Stimulated activated CD4-positive, alpha-beta T cell treated with anti-CD3 and anti-CD28 coated beads, Interleukin-2, amount 100 ng/mL, for 4 hours (primary cell): ENCODE measurements at places on chromosomes 16 and 17.
A peak's percentile ranks its signal among the peaks of the same experiment; 100 is the strongest.

- no peak for DNase-seq
Measured at GRCh38 chr16:85319208-85319983, 207.1 kb upstream of the CIBAR2 start.

- no peak for DNase-seq
Measured at GRCh38 chr16:10093576-10093975, 88.7 kb downstream of the GRIN2A start.

- DNase-seq, result no peak
Measured at GRCh38 chr17:17106756-17107155, 64.5 kb downstream of the MPRIP start.

GRCh38 chr16:67036323-67036741, 7.4 kb downstream of the CBFB start:
- DNase-seq, result no peak

DNA sequence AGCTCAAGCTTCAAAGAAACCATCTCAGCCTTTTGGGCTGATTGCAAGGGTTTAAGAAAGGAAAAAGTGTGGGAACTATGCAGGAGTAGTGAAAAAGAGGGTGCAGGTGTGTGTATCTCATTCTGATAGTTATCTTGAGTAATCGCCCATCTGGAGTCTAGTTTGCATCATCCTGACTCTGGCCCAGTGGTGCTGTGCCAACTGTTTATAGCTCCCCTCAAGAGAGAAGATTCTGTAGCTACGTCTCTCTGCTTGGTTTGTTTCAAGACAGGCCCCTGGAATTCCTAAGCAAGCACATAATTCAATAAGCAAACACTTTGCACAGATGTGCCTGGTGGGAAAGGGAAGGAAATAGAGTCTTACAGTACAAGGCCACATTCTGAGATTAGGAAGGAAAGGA, 144.4 kb downstream of the HAPSTR1 start:
- DNase-seq, result no peak

DNA sequence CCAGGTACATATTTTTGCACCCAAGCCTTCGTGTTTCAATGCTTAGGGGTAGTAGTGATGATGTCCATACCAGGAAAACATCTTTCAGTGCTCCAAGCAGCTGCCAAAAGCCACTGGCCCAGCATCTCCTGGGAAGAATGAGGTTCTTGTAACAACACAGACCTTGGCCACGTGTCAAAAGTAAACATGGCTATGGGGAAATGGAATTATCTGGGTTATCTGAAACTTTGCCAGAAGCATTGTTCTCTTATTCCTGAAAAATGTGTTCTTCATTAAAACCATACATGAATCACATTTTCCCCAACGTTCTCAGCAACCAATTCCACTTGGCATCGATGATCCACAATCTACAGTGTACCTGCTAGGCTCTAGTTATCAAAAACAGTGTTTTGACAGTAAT, 524.2 kb upstream of the EEF2KMT start:
- no peak for DNase-seq

DNA sequence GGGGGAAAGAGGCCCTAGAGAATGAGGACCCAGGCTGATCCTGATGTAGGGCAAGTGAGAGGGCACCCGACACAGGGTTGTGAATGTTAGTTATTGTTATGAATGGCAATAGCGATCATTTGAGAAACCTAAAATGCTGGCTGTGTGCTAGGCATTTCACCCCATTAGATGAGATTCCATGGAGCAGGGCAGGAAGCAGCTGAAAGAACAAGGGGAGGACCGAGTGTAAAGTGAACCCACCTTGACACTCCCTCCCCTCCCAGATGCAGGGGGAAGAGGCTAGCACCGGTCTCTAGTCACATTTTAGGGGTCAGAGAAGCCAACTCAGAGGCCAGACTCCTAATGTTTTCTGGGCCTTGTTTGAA, 553 bp upstream of the CORO6 start:
- DNase-seq, result no peak

- DNase-seq, result no peak
Measured at GRCh38 chr17:75430159-75430974, 24.9 kb upstream of the GRB2 start.

- no peak for DNase-seq
Measured at GRCh38 chr16:85682516-85682915, 6.2 kb downstream of the GINS2 start.

GRCh38 chr16:89050119-89050867, 43.4 kb upstream of the ACSF3 start:
- no peak for DNase-seq

- no peak for DNase-seq
Measured at GRCh38 chr16:1602285-1602684, 9.6 kb downstream of the IFT140 start.

- no peak for DNase-seq
Measured at GRCh38 chr17:691423-691822, 23.2 kb downstream of the VPS53 start.

DNA sequence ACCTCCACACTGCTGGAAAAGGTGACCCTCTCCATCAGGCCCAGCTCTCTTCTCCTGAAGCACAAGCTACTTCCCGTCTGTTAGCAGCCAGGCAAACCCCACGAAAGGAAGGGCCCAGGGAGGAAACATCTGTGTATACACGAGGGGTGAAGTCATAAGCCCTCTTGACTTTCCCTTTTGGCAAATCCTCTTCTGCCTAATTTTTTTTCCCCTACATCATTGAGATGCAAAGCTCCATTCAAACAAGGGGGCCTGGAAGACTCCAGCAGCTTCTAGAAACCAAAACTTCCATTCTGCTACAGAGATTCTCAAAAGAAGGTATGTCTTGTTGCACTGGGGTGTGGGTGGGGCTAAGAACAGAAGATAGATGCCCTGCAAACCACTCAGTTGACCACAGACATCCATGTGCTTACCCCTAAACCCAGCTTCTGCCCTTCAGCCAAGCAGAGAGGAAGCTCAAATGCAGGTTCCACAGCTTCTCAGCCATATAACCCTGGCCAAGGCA, 145.6 kb upstream of the RCVRN start:
- no peak for DNase-seq

DNA sequence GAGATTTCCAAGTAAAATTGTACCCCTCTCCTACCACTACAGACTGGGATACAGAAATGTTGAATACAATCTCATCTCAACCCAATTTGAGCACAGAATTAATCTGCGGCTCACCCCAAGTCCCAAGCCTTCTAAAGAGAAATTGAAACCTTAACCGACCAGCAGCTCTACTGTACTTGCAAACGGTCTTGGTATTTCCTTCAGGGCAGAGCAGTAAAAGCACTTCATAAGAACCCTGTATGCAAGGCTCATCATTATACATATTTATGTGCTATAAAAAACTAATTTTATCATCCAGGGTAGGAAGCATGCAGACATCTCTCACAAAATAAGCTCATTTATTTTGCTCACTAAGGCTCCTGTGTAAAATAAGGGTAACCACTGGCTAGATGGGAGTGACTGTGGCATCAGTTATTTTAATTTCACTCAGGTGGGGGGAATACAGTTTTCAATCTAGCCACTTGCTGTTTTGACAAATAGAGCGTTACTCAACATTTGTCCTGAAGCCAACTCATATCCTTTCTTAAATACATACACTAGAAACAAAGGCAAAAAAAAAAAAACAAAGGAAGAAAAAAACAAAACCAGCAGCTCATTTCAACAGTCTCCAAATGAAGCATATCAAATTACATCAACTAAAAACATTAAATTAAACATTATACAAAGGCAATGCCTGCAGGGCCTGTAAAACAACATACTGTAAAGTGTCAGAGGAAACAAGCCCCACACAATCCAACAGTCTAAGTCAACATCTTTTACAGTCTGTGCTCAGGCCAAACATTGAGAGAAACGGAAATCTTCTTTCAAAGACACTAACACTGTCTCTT, 65.0 kb downstream of the PARN start:
- no peak for DNase-seq

- DNase-seq, result no peak
Measured at GRCh38 chr17:72336026-72336803, 215.4 kb downstream of the SOX9 start.

DNA sequence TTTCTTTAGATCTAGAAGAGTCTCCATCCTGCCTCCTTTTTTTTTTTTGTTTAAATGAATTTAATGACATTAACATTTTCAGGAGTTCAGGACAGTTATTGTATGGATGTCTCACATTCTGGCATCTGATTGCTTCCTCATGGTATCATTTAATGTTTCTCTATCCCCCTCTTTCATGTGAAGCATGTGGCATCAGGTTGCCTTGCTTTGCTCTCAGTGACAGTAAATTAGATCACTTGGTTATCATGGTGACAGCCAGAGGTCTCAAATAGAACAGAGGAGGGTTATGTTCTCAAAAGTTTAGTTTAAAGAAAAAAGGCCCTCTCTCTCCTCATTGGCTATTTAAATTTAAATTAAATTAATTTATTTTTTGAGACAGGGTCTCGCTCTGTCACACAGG, 74.1 kb downstream of the WWP2 start:
- no peak for DNase-seq

DNA sequence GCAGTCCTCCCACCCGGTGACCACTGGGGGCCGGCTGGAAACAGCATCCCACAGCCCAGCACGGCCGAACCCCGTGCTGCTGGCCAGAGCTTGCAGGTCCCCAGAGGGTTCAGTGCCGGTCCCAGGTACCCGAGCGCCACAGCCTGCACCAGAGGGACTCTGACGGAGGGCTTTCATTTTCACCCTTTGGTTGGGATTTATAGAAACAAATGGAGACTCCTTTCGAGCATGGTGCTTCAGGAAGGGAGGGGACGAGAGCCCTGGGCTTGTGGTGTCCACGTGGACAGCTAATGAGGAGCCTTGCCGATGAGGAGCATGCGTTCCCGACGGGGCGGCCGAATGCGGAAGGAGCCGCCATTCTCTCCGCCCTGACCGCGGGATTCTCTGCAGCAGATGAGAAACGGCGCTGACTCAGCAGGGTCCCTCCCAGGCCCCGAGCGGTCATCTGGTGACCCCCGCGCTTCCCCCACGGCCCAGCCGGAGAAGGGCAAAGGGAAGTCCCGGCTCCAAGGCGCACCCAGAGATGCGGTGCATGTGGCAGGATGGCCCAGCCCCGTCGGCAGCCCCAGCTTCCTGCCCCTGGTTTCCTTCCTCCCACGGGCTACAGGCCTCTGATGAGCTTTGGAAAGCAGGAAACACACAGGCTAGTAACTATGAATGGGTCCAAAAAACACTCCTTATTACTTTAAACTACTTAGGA, 9.8 kb downstream of the SLC38A10 start:
- DNase-seq, result peak; percentile 32

DNA sequence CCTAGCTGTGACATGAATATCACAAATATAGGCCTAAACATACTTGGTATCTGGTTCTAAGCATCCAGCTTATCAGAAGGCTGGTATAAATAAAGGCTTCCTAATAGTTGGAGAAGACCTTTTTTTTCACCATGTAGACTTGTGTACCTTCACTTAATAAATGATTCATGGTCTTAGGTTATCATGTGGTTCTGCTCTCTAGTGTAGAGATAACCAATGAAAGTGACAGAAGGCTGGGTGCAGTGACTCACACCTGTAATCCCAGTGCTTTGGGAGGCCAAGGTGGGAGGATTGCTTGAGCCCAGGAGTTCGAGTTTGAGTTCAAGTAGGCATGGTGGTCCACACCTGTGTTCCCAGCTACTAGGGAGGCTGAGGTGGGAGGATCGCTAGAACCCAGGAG, 3.1 kb downstream of the DDX19A start:
- no peak for DNase-seq

DNA sequence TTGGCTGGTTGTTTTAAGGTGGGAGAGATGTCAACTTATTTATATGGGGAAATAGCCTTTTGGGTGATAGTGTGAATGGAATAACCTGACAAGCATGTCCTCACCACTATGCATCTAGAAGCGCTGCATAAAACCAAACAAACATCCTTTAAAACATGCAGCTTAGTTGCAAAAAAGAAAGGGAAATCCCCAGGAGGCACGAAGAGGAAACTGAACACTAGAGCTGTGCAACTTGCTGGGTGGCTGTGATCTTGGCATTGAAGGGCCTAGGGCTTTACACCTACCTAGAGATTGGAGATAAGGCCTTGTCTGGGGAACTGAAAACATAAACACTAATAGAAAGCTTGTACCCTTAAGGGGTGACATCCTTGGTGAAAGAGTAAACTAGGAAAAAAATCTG, 7.3 kb downstream of the C16orf54 start:
- DNase-seq, result peak; percentile 40

DNA sequence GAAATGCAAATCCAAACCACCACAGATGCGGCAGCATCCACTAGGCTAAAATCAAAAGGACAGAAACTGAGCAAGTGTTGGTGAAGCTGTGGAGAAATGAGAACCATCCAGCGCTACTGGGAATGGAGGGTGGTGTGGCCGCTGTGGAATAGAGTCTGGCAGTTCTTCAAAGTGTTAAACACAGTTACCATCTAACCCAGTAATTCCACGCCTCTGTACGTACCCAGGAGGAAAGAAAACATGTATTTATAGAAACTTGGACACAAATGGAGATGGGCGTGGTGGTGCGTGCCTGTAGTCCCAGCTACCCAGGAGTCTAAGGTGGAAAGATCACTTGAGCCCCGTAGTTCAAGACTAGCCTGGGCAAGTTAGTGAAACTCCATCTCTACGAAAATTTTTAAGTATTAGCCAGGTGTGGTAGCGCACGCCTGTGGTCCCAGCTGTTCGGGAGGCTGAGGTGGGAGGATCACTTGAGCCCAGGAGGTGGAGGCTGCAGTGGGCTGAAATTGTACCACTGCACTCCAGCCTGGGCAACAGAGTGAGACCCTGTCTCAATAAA, 11.6 kb downstream of the SLC25A10 start:
- DNase-seq, result no peak

DNA sequence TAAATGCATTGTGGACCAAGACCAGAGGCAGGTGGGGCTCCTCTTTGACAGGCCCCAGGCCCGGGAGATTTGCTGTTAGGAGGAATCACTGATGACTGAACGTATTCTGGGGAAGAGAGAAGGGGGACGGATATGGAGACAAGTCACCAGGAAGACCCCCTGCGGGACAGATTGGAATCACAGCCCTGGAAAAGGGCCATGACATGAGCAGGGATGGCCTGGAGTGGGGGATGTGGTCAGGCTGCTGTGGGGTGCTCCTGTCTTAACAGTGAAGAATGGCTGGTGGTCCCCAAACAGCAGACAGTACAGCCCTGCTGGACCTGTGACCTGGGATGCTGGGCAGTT, 23.7 kb upstream of the MGAT5B start:
- no peak for DNase-seq

GRCh38 chr16:65855171-65856145, 511.0 kb upstream of the CDH5 start:
- no peak for DNase-seq

- no peak for DNase-seq
Measured at GRCh38 chr17:44308865-44309264, 464 bp downstream of the RUNDC3A start.

- no peak for DNase-seq
Measured at GRCh38 chr17:58272367-58273280, 8.1 kb downstream of the MPO start.

GRCh38 chr16:49513040-49513439, 139.4 kb downstream of the C16orf78 start:
- DNase-seq, result no peak

GRCh38 chr17:61394630-61395408, 4.8 kb upstream of the TBX2 start:
- no peak for DNase-seq

DNA sequence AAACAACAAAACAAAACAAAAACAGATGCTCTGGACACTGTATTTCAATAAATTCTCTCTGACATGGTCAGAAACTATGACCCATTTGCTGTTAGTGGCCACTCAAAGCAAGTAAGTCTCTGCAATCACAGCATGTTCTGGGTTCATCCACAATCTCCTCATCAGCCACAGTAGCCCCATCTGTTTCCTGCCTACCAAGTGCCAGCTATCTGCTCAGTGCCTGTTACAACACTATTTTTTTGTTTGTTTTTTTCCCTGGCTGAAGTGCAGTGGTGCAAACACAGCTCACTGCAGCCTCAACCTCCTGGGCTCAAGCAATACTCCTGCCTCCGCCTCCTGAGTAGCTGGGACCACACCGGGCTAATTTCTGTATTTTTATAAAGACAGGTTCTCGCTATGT, 137.9 kb downstream of the SOX9 start:
- no peak for DNase-seq
